ENCODE measurements at places on chromosomes 3 and 15. TPM values are rescaled to one million over a fixed set of nuclear protein-coding genes. Genes with fewer than 3 reads are reported as not detected.

- DNase-seq, result peak; percentile 43
Observed at GRCh38 chr3:62665627-62666437, 209.4 kb downstream of the CADPS start.

- DNase-seq, result no peak
Observed at GRCh38 chr3:112687616-112688015, 46.7 kb upstream of the CCDC80 start.

DNA sequence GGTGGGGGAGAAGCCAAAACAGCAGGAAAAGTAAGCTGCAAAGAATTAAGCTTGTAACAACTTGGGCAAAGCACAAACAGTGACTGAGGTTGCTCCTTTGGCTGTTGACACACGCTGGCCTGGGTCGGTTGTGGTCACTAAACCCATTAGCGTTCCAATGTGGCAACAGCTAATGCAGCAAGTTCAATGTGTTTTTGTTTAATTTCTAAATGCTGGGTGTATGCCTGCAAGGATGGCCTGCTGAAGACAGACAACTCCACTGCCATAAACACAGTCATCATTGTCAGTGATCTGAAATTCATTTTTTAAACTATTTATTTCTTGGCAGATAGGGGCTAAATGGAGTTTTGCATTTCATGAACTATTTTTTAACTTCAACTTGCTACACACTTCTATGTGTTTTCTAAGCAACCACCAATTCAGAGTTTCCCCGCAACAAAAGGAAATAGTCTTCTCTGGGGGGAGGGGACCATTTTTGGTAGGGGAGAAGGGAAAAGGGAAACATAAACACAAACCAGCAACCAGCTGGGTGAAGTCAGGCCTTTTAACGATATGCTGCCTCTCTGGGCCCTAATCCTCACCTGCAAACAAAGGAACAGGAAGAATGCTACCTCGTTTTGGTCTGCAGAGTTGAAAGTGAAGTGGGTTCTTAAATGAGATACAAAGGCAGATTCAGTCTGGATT lies 34.8 kb upstream of the WNT5A start:
- DNase-seq, result no peak

GRCh38 chr3:147915057-147915456 lies 505.9 kb downstream of the ZIC1 start:
- DNase-seq, result no peak

B3GNT5 gene
- total RNA-seq, result 106 TPM

GNAT1 gene
- not detected for total RNA-seq

ZDHHC19 gene
- total RNA-seq, result not detected

CACNA2D3 gene
- total RNA-seq, result 0.24 TPM

LRRC31 gene
- total RNA-seq, result 38.5 TPM

ACTC1 gene
- total RNA-seq, result 0.12 TPM

Data from left colon (tissue), 2 donors.